ENCODE measurements at places on chromosomes 12 and 14.

DNA sequence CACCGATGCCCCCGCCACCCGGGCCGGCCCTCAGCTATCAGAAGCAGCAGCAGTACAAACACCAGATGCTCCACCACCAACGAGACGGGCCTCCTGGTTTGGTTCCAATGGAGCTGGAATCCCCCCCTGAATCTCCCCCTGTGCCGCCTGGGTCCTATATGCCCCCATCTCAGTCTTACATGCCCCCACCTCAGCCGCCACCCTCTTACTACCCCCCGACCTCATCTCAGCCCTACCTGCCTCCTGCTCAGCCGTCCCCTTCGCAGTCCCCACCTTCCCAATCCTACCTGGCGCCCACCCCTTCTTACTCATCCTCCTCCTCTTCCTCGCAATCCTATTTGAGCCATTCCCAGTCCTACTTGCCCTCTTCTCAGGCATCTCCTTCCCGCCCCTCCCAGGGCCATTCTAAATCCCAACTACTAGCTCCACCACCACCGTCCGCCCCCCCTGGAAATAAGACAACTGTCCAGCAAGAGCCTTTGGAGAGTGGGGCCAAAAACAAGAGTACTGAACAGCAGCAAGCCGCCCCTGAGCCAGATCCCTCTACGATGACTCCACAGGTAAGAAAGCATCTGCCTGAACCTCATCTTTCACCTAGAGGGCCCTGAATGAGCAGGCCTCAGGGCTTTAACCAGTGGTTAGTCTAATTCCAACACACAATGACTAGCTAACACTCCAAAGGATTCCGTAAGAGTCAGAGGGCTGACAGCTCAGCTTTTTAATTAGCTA, 851 bp downstream of the YLPM1 start:
- no peak for DNase-seq

DNA sequence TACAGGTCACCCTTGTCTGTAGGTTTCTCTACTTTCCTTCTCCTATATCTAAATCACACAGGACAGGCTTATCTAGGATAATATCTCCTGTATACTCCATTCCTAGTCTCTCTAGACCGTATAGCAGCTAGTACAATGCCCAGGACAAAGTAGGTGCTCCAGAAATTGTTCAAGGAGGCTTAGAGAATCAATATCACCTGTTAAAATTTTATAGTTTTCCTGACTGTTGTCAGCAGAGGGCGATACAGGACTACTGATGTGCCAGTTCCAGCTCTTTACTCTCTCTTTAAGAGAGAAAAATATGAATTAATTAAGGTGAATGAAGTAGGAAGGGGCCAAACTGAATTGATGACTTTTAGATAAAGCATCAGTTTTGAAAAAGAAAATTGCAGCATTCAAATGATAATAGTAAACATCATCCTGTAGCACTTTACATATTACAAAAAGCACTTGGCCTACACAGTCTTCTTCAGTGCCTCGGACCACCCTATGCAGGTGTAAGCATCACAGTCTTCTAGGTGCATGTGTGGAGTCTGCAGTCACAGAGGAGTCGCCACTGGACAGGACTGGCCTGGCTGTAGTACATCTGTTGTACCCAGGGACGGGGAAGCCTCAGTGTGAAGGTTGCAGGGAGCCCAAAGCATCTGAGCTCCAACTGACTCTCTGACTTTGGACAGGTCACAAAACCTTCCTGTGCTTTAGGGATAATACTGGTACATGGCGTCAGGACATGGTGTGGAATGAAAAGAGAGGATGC, 61.9 kb upstream of the MAX start:
- no peak for DNase-seq

DNA sequence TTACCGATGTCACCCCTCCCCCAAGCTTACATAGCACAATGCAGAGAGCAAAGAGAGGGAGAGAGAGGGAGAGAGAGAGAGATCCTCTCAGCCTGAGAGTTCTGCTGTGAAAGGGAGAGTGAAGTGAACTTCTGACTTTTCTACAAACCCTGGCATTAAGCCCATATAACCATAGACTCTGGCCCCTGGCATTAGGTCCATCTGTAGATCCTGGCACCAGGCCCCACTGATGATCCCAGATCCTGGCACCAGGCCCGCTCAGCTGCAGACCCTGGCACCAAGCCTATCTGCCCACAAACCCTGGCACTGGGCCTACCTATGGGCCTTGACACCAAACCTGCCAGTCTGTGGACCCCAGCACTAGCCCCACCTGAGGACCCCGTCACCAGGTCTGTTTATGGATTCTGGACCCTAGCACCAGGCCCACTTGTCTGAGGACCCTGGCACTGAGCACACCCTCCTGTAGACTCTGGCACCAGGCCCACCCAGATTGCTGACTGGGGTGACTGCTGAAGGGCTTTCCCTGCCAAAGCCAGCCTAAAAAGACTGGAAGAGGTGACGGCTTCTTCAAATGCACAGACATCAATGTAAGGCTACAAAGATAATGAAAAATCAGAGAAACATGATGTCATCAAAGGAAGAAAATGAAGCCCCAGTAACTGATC, 14.5 kb upstream of the KRT83 start:
- no peak for DNase-seq

GRCh38 chr12:83573671-83574070, 887.0 kb downstream of the TMTC2 start:
- DNase-seq, result no peak

DNA sequence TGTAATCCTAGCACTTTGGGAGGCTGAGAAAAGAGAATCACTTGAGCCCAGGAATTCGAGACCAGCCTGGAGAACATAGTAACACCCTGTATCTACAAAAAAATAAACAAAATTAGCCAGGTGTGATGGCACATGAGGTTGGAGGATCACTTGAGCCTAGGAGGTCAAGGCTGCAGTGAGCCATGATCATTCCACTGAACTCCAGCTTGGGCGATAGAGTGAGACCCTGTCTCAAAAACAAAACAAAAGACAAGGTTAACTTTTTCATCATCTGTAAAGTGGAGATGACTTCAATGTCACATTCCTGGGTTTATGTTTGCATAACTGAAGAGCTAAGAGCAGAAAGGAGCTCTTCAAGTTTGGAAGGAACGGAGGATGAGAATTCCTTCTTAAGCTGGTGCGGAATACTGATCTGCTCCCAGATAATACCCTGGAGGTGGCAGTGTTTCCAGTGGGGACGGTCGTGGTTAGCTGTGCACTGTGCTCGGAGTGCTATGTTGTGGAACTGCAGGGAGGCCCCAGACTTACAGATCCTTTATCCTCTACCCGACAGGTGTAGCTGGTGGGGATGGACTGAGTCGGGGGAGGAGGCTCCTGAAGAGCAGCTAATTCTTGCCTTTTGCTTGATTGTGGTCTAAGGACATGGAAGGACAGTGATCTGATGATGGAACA, 22.5 kb upstream of the BICD1 start:
- no peak for DNase-seq
